ENCODE measurements at places on chromosomes 3 and 15.

GRCh38 chr3:75089841-75090240, 475.4 kb upstream of the CNTN3 start:
- no peak for DNase-seq

GRCh38 chr3:101142160-101142559, 148.9 kb upstream of the ABI3BP start:
- no peak for DNase-seq

DNA sequence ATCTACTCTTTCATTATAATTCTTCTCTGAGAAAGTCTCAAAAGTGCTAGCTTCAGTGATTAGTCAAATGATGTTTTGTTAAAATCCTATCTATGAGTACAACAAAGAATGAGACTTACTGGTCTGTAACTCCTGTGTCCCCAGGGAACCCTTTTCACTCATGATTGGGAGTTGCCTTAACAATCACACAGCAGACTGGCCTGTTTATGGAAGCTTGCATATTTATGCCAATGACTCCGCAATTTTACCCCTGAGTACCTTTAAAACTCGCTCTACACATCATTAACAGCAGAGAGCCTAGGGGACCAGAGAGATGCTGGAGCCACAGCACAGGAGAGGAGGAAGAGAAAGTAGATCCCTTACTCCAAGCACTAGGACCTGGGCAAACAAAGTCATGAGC, 628.1 kb downstream of the IGSF11 start:
- no peak for DNase-seq

DNA sequence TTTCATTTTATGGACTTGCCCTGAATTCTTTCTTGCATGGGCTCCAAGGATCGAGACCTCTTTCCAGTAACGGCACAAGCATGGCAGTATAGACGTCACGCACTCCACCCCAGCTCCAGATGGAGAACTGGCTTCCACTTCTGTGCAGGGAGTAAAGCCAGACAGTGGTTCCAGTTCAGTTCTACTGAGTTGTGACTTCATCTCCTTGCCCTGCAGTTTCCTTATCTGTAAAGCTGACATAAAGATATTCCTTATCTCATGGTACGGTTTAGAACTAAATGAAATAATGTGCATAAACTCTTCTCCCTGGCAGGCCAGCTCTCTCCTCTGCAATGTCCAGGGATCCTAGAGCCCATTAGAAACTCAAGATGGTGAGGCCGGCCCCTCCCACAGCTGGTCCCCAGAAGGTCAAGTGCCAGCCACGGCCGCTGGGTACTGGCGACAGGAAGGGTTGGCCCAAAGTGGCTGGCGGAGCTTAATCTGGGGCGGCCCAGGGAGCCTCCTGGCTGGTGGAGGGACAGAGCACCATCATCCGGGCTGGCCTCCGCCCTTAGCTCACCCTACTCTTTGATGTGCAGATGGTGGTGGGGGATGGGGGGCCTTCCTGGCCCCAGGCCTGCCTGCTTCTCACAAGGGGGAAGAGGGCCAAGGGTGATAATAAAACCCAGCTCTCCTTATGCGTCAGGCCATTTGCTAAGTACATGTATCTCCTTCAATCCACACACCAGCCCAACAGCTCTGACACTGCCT, 7.2 kb downstream of the MESP2 start:
- DNase-seq = no peak

DNA sequence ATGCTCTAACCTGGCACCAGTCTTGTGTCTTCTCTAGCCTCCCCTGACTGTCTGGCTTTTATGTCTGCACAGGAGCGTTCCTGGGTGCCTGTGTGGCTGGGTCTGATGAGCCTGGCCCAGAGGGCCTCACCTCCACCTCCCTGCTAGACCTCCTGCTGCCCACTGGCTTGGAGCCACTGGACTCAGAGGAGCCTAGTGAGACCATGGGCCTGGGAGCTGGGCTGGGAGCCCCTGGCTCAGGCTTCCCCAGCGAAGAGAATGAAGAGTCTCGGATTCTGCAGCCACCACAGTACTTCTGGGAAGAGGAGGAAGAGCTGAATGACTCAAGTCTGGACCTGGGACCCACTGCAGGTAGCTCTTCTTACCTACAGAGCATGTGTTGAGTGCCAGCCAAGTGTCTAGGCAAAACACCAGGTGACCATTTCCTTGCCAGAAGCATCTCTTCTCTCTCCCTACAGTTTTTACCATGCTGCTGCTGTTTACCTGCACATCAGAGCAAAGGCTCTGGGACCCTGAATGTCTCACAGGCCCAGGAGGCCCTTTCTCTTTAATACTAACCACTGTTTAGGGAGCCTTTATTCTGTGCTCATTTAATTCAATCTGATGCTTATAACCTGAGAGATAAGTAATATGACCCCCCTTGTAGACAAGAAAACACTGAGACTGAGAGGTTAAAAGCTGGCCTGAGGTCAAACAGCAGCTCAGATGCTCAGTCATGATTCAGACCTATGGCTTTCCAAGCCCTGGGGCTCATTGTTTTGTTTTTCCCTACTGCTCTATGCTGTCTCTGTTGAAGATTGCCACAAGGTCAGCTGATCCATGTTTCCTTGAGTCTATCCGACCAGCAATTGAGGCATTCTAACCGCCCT, 10.4 kb downstream of the PODXL2 start:
- DNase-seq = peak; percentile 26

DNA sequence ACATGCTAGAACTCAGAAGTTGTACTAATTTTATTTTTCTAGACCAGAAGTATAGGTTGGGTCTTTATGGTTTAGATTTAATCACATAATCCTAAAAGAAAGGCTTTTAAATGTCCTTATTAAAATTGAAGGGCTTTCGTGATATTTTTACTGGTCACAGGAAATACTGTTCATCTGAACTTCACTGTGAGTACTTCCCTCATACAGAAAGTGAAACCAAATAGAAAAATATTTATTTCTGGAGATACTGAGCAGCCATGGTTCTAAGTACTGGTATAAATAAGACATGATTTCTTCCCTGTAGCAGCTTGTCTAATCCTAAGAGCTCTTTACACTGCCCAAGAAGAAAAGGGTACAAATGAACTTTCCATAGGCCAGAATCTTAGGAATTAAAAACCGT, 2.0 kb downstream of the SNRK start:
- no peak for DNase-seq

DNA sequence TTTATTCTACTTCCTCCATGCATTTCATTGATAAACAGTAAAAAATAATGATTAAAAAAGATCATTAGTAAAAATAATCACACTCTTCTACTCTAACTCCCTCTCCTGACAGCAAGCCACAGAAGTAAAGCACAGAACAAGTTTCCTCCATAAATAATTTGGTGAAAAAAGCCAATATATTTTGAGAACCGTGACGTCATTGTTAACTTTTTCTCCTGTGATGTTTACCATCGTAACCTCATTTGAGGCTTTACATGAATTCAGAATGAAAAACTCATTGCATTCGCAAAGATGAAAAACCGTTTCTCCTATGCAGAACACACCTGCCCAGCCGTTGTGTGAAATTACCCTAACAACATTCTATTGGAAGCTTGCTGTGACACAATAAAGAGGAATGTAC, 120.7 kb downstream of the NSUN3 start:
- DNase-seq = no peak

DNA sequence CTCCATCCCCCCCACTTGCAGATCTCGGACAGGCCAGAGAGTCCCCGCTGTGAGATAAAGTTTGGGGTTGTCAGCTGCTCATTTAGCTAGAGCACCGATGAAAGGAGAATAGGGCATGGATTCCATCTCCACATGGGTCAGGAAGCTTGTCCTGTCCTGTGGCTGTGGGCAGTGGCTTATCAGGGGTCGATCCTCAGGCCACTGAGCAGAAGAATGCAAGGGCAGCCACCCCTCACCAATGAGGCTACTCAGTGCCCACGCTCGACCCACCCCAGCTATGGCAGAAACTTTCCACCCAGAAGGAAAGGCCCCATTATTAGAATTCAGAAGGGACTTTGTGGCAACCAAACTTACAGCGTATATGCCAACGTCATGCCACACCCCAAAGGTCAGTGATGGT, 43.3 kb downstream of the CPN2 start:
- no peak for DNase-seq

DNA sequence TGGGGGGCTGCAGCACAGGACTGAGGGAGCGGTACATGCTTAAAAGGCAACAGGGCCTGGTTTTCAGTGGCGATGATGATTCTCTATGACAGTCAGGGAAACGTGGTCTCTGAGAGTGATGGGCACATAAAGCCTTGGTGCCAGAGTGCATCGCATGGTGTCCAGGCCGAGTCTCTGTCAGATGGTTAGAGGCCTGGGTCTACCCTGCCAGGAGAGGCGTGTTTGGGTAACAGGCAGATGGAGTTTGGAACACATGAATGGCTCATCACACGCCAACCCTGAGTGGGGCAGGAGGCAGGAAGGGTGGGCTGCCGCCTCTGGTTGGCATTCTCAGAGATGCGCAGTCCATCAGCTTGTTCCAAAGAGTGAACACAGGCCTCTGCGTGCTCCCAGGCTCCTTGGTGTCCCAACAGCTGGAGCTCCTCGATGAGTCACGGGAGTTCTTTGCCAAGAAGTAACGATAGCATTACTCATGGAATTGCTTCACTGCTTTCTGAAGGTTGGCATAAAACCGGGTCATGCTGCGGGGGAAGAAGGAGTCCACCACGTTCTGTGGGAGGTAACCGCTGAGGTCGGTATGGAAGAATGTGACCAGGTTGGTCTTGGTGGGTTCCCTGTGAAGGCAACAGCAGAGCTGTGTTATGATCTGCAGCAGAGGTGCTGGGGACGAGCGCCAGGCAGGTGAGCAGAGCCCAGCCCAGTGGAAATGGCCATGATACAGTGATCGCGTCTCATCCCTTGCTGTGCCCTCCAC, 11.0 kb downstream of the STARD5 start:
- DNase-seq = peak; percentile 99

GRCh38 chr3:139118835-139119234, 74.1 kb upstream of the PRR23C start:
- DNase-seq = no peak

DNA sequence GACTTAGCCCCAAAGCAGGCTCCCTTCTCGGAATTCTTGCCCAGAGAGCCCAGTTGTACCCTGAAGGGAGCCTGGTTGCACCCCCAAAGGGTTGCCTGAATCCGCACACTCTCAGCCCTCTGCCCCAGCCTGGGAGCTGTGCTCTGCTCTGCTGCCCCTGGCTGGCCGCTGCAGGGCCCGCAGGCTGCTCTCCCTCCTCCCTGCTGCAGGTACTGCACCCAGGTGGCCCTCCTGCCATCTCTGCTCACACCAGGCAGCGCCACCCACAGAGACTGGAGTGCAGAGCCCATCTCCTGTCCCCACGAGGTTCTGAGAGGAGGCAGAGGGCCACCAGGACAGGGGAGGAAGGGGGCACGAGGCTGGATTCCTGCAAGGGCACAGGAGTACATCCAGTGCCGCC, 134.2 kb upstream of the NSMCE3 start:
- DNase-seq = no peak

GRCh38 chr3:149519912-149520311, 45.4 kb downstream of the TM4SF4 start:
- no peak for DNase-seq

- no peak for DNase-seq
These were observed 339.5 kb upstream of the DNAJC19 start for GRCh38 chr3:181329024-181329423.

GRCh38 chr15:89301304-89302089, 33.1 kb downstream of the POLG start:
- no peak for DNase-seq

- DNase-seq = no peak
These were observed 243.9 kb downstream of the TBL1XR1 start for GRCh38 chr3:176953106-176954060.

- DNase-seq = no peak
These were observed 11.4 kb downstream of the PLA2G4E start for GRCh38 chr15:42009474-42009873.

DNA sequence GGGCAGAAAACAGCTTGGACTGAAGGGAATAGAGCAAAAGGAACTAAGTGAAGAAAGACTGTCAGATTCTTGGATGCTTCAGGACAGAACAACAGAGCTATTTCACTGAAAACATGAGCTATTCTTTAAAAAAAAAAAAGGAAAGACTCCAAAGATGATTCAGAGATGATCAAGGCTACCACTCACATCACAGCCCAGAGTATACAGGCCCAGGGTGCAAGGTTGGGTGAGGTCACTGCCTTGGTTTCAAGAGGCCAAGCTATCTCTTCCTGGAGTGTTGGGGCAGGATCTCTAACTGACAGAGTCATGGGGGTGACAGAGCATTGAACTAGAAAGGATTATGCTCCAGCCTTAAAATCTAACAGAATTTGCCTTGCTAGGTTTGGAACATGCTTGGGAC, 118.1 kb downstream of the AGBL1 start:
- no peak for DNase-seq

- DNase-seq = no peak
These were observed 151.7 kb upstream of the PTPRG start for GRCh38 chr3:61409638-61410037.

- peak; percentile 10 for DNase-seq
These were observed 82.6 kb downstream of the RPLP1 start for GRCh38 chr15:69535101-69535638.

GRCh38 chr15:44537735-44538240, 841 bp downstream of the EIF3J start:
- peak; percentile 43 for DNase-seq

DNA sequence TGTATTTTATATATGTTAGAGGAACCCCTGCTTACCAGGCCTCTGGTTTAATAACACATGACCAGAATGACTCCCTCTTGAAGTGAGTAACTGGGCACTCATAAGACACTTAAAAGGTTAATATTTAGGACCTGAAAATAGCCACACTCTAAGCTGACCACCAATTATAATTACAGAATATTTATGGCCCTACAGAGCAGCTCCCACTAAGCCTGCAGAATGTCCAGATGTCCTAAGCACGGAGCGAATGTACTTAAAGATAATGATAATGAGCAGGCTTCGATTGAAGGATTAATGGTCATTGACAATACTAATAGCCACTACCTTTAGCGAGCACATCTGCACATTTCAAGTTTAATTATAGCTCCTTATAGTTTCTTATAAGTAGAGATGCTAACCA, 22.8 kb upstream of the KCTD6 start:
- no peak for DNase-seq

GRCh38 chr15:68807249-68807648, 13.4 kb downstream of the ANP32A start:
- DNase-seq = no peak

DNA sequence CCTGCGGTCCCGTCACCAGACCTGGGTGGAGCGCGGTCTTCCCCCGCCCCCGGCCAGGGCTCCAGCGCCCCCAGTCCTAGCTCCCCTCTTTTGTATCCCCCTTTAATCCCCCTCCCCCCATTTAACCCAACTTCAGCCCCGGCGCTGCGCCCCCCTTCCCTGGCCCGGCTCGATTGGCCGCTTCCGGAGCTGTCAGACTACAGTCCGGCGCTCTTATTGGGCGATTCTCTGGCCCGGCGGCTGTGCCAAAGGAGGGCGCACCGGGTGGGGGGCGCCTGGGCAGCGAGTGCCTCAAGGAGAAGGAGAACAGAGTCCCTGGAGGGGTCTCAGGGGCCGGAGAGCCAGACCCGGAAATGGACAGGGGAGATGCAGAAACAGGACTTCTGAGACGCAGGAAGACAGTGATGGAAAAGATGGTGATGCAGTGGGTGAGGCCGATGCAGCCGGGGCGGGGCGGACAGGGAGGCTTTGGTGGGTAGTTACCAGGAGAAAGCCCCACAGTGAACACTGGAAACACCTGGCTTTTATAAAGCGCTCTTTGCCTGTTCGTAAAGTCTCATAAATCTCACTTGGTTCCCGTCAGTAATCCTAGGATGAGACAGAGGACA, 1.2 kb upstream of the ADCY5 start:
- DNase-seq = no peak

All from foreskin keratinocyte (primary cell).